ENCODE measurements at places on chromosomes 11 and 22. TPM values are rescaled to one million over a fixed set of nuclear protein-coding genes. Genes with fewer than 3 reads are reported as not detected.

GRCh38 chr22:45639747-45640102, 31.9 kb upstream of the ATXN10 start:
- no peak for DNase-seq

DNA sequence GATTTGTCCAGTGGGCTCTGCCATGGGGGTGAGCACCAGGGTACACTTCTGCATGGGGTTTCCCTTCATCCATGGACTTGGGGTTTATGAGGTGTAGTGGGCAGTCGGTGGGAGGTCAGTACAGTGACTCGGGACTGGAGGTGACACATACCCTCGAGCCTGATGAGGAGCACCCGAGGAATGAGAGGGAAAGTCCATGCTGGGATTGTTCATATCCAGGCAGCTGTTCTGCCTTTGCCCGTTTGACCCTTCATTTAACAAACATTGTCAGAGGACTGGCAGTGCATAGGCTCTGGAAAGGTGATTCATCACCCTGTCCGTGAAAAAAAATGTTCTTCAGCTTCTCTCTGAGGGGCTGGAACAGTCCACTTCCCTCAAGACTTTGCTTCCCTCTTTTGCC, 2.7 kb downstream of the NAV2 start:
- DNase-seq: no peak

DNA sequence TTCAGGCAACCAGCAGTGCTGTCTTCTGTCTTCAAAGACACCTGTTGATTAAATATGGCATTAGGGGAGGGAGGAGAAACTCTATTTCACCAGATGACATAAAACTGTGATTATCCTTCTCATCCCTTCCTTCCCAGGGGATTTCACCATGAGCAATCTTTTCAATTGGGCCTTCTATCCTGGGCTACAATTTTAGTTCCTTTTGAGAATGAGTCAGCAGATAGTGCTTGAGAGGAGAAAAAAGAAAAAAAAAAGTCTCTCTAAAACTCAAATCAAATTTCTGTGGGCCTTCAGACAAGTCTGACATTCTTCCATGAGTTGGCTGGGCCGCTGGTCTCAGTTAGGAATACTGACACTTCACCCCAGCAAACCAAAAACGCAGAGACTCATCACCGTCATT, 7.2 kb downstream of the FLI1 start:
- DNase-seq: no peak

- DNase-seq: no peak
Observed at GRCh38 chr22:21077884-21078508, 32.2 kb downstream of the LRRC74B start.

Gene IFITM1
- total RNA-seq: 33.8 TPM

Gene DDIAS
- total RNA-seq: 4.1 TPM

Gene CDC42EP1
- total RNA-seq: 2.6 TPM

Data from cerebellum (tissue), 4 donors.